Activated T-cell treated with anti-CD3 and anti-CD28 coated beads for 1 hour (primary cell): ENCODE measurements at places on chromosomes 7 and 10.
A peak's percentile ranks its signal among the peaks of the same experiment; 100 is the strongest.

DNA sequence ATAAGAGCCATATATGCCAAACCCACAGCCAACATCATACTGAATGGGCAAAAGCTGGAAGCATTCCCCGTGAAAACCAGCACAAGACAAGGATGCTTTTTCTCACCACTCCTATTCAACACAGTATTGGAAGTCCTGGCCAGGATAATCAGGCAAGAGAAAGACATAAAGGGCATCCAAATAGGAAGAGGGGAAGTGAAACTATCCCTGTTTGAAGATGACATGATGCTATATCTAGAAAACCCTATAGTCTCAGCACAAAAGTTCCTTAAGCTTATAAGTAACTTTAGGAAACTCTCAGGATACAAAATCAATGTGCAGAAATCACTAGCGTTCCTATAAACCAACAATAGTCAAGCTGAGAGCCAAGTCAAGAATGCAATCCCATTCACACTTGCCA is 23.8 kb upstream of the STARD3NL start:
- DNase-seq, result no peak

GRCh38 chr10:78342827-78343653 is 309.4 kb downstream of the RPS24 start:
- no peak for DNase-seq

DNA sequence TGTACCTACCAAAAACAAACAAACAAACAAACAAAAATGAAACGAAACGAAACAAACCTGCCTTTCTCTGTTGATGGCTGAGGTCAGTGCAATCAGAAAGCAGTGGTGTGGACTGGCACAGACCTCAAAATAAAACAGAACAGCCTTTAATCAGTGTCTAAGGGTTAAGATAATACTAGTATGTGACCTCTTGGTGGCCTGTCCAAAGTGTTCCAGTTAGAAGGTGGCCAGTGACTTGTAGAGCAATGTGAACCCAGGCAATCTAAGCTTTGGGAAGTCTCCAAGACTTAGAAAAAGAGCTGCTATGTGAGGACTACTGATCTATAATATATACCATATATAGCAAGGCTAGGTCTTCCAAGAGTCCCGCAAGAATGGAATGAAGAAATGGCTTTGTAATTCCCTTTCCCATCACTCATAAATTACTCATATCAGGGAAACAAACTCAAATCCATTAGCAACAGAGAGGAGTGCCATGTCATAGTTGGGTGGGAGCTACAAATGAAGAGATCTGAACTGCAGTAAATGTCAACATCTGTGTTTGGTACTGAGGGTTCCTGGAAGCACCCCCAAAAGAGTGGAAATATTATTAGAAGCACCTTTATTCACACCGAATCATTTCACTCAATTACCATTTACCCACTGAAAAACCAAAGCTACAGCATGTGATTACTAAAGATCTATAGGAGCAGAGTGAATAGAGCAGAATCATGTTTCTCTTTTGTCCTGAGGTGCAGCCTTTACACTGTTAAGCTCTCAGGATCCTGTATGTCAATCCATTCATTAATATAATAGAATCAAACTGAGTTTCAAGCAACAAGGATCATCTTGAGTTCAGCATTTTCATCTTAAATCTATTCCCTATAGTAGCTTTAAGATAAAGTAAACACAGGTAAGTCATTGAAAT is 28.0 kb downstream of the ABLIM1 start:
- DNase-seq, result no peak

- DNase-seq, result no peak
Measured at GRCh38 chr7:41544241-41544640, 158.6 kb downstream of the INHBA start.

DNA sequence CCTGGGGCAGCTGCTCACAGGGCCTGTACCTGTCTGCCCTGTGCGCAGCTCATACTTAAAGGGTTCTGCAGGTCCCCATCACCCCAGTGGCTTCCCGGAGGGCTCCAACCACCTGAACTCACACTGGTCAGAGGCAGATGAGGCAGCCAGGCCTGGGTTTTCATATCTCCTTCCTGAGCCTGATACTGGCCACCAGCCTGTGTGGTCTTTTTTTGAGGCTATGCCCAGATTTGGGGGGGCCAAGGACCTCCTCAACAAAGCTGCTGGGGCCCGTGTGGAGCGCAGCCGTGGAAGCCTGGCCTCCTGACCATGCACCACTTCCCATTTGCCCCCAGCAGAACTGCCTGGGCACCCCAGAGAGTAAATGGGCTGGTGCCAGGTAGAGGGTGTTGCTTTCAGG is 25.7 kb downstream of the PNLIPRP2 start:
- DNase-seq, result no peak

GRCh38 chr7:108129018-108129965 is 869 bp downstream of the LAMB4 start:
- no peak for DNase-seq

- no peak for DNase-seq
Measured at GRCh38 chr10:46326971-46327370, 40.2 kb downstream of the ANTXRL start.

- DNase-seq, result no peak
Measured at GRCh38 chr10:88260329-88261051, 322.6 kb downstream of the RNLS start.

GRCh38 chr7:79376299-79377025 is 77.0 kb downstream of the MAGI2 start:
- no peak for DNase-seq

- no peak for DNase-seq
Measured at GRCh38 chr7:37408291-37409228, 40.1 kb downstream of the ELMO1 start.

DNA sequence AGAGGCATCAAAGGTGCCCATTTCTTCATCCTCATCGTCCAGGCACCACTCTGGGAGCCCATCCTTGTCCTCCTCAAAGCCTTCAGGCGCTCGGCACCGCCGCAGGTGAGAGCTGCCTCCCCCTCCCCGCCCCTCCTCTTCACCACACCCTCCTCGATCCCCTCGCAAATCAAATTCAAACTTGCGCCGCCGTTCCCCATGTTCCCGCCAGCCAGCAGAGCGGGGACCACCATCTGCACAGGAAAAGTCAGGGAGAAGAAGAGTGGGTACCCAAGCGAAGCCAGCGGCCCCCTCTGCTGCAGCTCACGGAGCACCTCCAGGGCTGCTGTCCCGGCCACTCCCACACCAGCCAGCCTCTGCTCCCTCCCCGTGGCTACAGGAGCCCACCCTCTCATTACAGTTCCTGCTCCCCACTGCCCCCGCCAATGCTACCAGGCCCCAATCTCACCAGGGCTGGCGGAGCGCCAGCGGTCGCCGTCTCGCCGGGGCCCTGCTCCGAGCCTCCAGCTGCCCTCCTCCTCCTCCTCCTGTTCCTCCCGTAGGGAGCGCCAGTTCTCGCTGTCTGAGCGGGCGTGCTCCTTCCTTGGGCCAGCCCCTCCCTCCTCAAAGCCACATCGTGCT is 7.7 kb downstream of the GIGYF1 start:
- no peak for DNase-seq

DNA sequence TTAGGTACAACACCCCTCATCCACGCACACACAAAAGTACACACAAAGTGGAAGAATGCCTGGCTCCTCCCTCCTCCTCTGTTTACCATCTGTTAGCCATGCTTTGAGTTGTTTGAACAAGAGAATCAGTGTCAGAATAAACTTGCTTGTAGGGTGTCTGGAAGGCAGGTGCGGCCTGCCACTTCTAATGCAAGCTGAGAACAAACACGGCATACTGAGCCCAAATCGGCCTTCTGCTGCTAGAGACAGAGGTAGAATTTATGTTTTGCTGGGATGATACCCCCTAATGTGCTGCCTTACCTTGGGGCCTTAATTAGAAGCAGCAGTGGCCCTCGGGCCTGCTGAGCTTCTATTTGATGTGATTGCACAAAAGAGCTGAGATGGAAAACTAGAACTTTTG is 24.9 kb upstream of the FAM180A start:
- no peak for DNase-seq

GRCh38 chr7:71345117-71345884 is 213.4 kb downstream of the GALNT17 start:
- DNase-seq, result no peak

DNA sequence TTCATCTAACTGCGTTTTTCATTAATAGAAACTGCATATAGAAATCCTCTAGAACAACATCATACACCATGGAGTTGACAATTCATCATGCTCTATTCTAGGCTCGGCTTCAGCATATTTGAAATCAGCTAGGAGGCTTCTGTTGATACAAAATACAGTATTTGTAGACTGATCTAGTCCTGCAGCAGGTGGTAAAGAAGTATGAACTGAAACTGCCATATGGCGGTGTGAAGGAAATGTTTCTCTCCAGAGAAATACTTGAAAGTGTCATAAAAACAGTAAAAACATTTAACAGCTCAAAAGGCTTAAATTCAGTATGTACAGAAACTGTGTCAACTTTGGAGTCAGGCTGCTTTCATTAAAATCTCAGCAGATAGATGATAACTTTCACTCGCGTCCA is 32.0 kb upstream of the MYO3A start:
- DNase-seq, result no peak

DNA sequence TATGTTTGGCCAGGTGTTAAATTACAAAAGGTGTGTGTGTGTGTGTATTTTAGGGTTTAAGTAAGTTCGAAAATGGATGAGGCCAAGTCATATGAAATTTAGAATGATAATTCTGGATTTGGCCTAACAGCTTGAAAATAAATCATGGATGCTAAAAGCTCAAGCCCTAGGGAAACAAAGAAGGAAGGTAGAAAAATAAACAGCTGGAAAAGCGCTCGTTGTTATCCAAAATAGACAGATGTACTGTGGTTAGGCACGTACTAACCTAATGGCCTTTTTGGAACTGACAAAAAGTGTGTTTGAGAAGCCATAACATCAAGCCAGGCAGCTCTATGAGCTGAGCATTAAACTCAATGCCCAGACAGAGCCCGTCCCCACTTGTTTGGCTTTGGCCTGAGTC is 17.5 kb upstream of the PALS2 start:
- DNase-seq, result no peak

- no peak for DNase-seq
Measured at GRCh38 chr7:55500117-55500756, 72.1 kb downstream of the VOPP1 start.

DNA sequence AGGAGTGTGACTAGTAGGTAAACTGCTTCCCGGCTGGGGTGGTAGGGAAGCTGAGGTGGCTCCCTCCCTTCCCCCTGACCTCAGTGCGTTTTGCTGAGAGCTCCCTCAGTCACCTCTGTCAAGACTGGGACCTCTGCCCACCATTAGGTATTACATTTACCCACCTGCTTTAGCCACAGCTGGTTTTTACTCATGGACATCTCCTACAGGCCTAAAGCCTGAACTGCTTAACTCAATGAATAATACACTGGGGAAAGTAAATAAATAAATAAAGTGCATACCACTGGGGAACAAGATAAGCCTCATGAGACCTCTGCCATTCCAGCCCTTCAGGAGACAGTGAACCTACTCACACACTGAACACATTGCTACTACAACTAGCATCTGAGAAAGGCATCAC is 38.9 kb upstream of the CDK13 start:
- no peak for DNase-seq

DNA sequence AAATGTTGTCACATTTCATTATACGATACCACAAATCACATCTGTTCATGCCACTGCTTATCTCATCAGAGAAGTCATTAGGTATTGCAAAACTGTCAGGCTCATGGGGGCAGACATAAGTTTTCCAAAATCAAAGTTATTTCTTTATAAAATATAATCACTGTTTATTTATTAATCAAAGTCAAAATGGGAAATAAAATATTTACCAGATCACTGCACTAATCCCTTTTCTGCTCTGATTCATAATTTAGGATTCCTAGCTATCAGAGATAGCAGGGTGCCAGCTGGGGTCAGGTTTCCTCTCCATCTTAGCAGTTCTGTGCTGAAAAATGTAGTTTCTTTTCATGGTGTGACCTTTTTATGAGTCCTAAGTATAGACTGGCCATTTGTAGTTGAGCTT is 117.7 kb upstream of the LANCL2 start:
- DNase-seq, result no peak

DNA sequence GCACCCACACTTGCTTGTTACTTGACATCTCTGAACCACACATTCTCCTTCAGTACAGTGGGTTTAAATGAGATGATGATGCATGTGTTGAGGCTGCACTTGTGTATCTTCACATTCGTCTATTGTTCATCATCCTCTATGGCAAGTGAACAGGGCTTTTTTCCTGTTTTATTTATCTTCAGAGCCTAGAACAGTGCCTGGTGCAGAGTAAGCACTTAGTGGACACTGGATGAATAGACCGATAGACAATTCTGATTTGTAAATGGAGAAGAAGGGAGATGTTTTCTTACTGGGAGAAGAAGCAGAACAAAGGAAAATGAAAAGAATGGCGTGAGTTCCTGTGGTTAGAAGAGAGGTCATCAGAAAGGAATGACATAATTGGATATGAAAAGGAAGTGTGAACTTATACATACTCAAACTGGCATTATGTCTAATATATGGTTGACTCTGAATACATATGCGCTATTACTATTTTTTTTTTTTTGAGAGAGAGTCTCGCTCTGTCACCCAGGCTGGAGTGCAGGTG is 99.7 kb downstream of the AVL9 start:
- no peak for DNase-seq

- DNase-seq, result no peak
Measured at GRCh38 chr10:62018131-62018911, 116.8 kb downstream of the ARID5B start.

DNA sequence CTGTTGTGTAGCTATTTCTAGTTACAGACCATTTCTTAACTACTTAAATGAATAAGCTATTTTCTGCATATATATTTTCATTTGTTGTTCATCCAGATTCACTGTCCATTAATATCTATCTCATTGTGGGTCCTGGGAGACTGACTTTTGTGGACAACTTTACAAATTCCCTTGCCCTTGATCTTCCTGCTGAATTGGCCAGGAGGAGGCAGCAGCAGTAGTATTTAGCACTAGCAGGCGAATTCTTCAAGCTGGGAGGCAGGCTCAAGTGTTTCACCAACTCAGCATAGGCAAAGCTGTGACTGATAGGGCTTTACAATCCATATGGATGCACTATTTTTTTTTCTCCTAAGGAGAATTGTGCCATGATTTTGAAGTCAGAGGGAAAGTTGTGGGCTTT is 461.0 kb upstream of the NRG3 start:
- no peak for DNase-seq

GRCh38 chr7:149733924-149734790 is 39.2 kb downstream of the ZNF467 start:
- no peak for DNase-seq

GRCh38 chr7:5621776-5622175 is 159.7 kb downstream of the RNF216 start:
- no peak for DNase-seq

- no peak for DNase-seq
Measured at GRCh38 chr10:28631896-28632583, 45.3 kb upstream of the BAMBI start.

GRCh38 chr10:46077141-46077554 is 31.1 kb upstream of the MSMB start:
- DNase-seq, result no peak

GRCh38 chr10:119030421-119031250 is 1.1 kb downstream of the NANOS1 start:
- peak; percentile 28 for DNase-seq

DNA sequence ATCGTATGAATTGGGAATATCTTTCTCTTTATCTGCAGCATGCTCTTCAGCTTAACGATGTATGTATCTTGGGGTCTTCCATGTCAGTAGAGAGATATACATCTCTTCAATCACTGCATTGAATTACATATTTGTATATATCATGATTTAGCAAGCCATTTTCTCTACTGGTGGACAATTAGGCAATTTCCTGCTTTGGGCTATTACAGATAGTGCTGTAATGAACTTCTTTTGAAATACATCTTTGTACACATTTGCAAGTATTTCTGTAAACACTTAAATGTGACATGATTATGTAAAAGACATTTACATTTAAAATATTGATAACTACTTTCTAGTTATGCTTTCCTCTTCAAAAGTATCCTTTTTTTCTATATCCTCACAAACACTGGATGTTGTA is 199.0 kb downstream of the PPP1R9A start:
- DNase-seq, result no peak
